Activated CD4-positive, alpha-beta T cell treated with anti-CD3 and anti-CD28 coated beads for 4 hours (primary cell): ENCODE measurements at places on chromosomes 3 and 15.

- no peak for DNase-seq
These were observed 46.8 kb downstream of the DNAJC13 start for GRCh38 chr3:132464066-132464465.

DNA sequence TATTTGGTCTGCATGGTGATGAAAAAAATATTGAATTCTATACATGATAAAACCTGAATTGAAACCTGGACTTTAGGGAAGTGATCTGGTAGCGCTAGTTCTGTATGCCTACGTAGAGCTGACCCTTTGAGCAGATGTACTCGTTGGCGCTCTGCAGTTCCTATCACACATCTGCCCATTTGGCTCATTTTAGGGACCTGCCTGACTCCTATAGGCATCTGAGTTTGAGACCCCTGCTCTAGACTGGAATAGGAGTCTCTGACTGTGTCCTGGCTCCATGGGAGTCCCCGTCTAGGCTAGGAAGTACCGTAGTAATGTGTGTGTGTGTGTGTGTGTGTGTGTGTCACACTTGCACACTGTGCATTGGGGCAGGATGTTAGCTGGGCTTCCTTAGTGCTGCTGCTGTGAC lies 21.2 kb downstream of the STARD5 start:
- DNase-seq = no peak

DNA sequence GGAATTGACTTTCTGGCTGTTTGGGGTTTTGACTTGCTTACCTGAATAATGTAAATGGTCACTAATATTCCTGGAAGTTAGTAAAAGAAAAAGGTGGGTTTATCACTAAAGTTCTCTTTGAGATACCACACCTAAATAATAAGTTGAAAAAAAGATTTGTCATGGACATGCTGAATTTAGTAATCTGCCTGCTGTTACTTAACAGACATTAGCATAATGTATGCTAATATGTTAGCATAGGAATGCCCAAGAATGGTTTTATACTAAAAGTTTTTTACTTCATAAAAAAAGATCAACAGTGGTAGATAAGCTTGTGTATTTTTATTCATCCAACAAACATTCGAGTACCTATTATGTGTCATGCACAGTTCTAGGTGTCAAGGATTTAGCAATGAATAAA lies 36.5 kb downstream of the GMPS start:
- DNase-seq = no peak

DNA sequence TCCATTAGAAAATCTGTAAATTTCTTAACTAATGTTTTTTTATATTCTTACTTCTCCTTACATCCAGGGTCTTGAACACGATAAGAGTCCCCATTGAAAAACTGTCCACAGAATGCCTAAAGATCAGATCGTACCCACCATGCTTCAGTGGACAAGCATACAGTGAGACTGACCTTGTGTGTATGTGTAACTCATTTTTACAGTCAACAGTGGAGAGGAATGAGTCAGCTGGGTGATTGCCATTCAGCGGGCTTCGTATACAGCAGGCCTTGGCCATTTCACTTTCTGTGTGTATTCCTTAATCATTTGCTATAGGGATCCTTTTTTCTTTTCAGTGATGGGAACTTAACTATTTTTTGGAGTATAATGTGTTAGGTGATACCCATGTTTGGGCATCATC lies 10.6 kb downstream of the PARP14 start:
- no peak for DNase-seq

DNA sequence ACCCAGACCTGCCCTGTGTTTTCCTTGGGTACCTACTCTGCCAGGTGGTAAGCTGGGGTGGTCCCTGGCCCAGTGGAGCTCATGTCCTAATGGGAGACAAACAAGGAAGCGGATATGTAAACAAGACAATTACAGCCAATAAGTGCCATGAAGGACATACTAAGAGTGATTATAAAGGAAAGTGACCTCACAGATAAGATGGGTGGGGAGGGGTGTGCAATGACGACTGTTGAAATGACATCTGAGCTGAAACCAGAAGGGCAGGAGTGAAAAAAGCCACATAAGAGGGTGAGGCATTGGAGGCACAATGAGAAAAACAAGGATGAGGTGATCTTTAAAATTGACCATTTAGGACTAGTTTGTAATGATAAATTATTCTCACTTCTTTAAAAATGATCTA lies 336.2 kb upstream of the IL12A start:
- DNase-seq = no peak

DNA sequence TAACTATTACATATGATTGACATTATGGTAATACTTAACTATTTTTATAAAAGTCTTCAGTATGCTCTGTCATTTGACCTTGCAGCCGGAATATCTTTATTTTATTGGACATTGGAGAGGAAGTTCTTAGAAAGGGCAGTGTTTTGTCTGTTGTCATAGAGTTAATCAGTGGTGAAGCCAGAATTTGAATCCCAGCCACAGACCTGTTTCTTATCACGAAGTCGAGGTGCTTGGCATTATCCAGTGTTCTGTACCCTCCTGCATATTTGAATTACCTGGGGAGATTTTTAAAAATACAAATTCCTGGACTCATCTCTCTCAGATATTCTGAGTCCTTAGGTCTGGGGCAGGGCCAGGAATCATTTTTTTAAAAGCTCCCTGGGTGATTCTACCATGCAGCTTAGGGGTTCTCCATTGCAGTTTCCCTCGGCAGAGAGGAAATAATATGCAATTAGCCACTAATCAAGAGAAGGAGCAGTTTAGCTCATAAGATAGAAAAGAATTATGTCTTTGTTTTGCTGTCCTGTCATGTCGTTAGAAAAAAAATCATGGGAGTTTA lies 195.6 kb upstream of the CFAP20DC start:
- DNase-seq = no peak
